ENCODE measurements at places on chromosomes 7 and 10. TPM values are rescaled to one million over a fixed set of nuclear protein-coding genes. Genes with fewer than 3 reads are reported as not detected.

- no peak for DNase-seq
- H3K36me3 ChIP-seq, result no peaks in the 10 kb centered on the region
- no peak overlapping the region for H3K4me3 ChIP-seq
- peaks cover 1% of the 10 kb centered on the region for H3K4me1 ChIP-seq
Measured at GRCh38 chr7:73901823-73902597, 41.1 kb downstream of the TMEM270 start.

The TBC1D12 gene
- total RNA-seq, result 2.3 TPM

The SPACDR gene
- total RNA-seq, result 5.6 TPM

The FAM25G gene
- total RNA-seq, result not detected

GRCh38 chr10:46528675-46529615 is 27.5 kb downstream of the GPRIN2 start:
- no peaks in the 10 kb centered on the region for H3K27me3 ChIP-seq
- H3K36me3 ChIP-seq, result no peaks in the 10 kb centered on the region
- H3K4me1 ChIP-seq, result no peaks in the 10 kb centered on the region

The GSAP gene
- total RNA-seq, result 4.9 TPM

The SPRN gene
- not detected for total RNA-seq

- DNase-seq, result no peak
- peaks cover 27% of the 10 kb centered on the region for H3K4me1 ChIP-seq
- H3K27me3 ChIP-seq, result no peaks in the 10 kb centered on the region
- H3K36me3 ChIP-seq, result no peaks in the 10 kb centered on the region
- no peak overlapping the region for H3K4me3 ChIP-seq
- no peak overlapping the region for H3K27ac ChIP-seq
Measured at GRCh38 chr10:74018241-74018640, 20.3 kb downstream of the VCL start.

- H3K27ac ChIP-seq, result no peak overlapping the region
- DNase-seq, result no peak
- H3K4me3 ChIP-seq, result no peak overlapping the region
- no peaks in the 10 kb centered on the region for H3K36me3 ChIP-seq
- H3K4me1 ChIP-seq, result no peaks in the 10 kb centered on the region
Measured at GRCh38 chr10:48811917-48812316, 127.2 kb downstream of the WDFY4 start.

DNA sequence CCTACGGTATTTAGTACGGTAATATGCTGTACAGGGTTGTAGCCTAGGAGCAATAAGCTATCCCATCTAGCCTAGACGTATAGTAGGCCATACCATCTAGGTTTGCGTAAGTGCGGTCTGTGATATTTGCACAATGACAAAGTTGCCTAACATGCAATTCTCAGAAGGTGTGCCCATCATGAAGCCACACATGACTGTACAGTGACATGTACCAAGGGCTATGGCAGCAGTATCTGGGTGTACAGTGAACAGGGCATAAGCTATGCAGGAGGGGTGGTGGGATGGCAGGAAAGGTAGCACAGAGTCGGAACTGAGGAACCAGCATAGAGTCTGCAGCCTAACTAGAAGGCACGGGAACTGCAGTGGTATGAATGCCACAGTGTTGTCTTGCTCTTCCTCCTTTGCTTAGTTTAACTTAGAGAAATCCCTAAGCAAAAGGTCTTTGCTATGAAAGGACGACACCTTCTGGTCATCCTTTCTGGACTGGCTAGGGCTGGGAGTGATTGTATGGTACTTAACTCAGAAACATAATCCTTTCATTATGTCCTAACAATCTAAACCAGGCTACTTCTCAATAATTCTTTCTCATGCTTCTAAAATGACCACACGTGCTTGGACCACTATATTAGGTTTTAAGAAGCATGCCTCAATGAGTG is 93.5 kb downstream of the DYNC1I1 start:
- H3K4me1 ChIP-seq, result no peaks in the 10 kb centered on the region
- H3K27ac ChIP-seq, result no peak overlapping the region
- H3K4me3 ChIP-seq, result no peak overlapping the region
- peaks cover 2% of the 10 kb centered on the region for H3K36me3 ChIP-seq
- H3K27me3 ChIP-seq, result peaks cover 11% of the 10 kb centered on the region

DNA sequence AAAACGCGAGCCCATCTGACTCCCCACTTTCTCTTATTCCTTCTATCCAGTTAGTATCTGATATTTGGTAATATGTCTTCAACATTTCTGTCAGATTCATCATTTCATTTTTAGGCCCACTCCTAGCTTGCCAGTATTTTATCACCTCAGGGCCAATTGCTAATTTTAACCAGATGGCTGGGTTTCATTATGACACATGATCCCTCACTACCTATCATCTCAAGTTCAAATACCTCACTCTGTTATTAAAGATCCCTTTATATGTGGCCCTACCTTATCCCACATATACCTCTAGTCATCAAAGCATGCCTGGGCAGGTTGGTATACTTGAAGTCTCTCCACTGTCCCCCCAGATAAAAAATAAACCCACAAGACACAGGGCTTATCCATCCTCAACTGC is 104.9 kb downstream of the RNLS start:
- no peaks in the 10 kb centered on the region for H3K4me1 ChIP-seq
- no peak overlapping the region for H3K4me3 ChIP-seq
- H3K27me3 ChIP-seq, result no peaks in the 10 kb centered on the region

The WNT8B gene
- total RNA-seq, result 0.22 TPM
